Stimulated activated CD4-positive, alpha-beta T cell treated with anti-CD3 and anti-CD28 coated beads, Interleukin-1b, Interleukin-23, amount 100 ng/mL, for 24 hours (primary cell): ENCODE measurements at places on chromosomes 12 and 14.

DNA sequence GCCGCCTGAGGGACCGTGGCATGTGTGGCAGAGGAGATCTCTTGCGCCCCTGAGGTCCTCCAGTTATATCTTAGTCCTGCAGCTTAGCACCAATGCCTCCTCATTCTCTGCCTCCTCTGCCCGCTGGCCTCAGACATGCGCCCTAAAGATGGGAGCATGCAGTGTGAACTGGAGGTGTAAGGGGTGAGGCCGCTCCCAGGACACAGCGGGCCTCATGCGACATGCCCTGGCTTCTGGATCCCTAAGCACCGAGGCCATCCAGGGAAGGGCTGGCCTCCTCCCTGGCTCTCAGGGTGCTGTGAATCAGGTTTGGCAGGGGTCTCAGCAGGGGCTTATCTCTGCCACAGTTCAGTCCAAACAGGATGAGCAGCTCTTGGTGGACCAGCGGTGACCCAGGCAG is 86.9 kb downstream of the CACNA1C start:
- DNase-seq, result no peak

DNA sequence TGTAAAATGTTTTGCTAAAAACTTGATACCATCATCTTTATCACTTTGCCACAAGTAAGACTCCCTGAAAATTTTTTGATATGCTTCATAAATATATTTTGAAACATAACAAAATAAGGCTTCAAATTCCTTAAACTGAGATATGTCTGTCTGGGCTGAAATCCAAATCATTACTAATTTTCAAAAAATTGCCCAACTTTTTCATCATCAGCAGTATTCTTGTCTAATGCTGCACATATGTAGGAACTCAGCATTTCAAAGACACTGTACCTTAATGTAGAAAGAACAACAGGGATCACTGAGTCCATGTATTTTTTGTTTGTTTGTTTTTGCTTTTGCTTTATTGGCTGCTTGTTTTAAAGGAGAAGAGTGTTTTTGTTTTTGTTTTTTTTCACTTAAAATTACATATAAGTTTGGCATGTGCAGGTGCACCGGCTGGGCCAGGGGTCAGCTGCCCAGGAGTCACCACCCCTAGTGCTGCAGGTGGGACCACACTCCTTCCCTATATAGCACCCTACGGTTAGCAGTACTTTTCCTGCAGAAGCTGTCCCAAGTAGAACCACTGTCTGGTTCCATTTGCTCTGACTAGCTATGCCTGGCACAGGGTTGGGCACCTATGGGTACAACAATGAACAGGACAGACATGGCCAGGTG is 231.2 kb downstream of the PIK3C2G start:
- DNase-seq, result no peak

DNA sequence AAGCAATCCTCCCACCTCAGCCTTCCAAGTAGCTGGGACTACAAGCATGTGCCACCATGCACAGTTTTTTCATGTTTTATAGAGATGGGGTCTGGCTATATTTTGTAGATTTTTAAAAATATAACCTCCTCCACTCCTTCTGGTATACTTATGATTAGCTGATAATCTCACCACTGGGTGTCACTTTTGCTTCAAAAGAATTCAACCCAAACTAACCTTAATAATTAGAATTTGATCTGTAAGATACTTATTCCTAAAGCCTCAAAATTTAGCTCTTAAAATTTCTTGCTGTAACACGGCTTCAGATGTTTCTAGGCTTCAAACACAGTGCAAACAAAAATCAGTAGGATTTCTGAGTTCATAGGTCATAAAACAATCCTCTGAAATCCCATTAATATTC is 130.3 kb downstream of the CEP83 start:
- no peak for DNase-seq

- DNase-seq, result no peak
Observed at GRCh38 chr14:90228478-90228877, 27.9 kb upstream of the PSMC1 start.

- DNase-seq, result no peak
Observed at GRCh38 chr14:77040741-77041653, 12.5 kb upstream of the IRF2BPL start.

GRCh38 chr14:73713206-73713802 is 880 bp downstream of the PNMA1 start:
- no peak for DNase-seq

DNA sequence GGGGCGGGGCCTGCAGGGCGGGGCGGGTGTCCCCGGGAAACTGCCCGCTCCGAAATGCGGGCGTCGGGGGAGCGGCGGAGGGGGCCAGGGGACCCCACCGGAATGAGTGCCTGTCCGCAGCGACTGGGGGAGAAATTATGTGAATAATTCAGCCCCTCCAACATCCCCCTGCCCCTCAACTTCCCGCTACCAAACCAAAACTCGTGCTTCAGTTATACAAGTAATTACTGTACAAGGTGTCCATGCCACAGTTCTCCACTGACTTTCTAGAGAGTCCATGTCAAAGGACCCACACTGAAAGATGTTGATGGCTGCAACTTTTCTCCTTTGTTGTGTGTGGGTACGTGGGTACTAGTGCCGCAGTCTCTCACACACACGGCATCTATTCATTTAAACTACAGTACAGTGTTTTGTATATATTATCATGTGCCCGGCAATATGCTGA is 414 bp upstream of the CDK17 start:
- DNase-seq, result no peak

GRCh38 chr14:79483477-79484388 is 727.6 kb downstream of the DIO2 start:
- DNase-seq, result no peak

- DNase-seq, result no peak
Observed at GRCh38 chr14:96660667-96661066, 136.5 kb upstream of the VRK1 start.

GRCh38 chr14:61475316-61475715 is 153.9 kb downstream of the PRKCH start:
- DNase-seq, result no peak

DNA sequence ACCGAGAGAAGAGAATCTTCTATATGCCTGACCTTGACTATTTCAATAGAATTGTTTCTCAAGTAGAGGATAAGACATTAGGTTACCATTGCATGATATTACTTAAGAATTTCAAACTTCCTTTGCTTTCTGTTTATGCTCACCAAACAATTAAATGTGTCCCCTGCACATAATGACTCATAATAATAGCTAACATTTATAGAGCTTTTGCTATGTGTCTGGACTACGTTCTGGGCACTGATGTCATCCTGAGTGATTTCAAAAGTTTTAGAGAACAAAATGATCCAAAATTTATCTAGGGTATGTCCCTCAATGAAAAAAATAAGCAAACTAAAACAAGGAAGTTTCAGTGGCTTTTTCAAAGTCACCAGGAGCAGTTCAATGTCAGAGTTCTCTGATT is 38.8 kb downstream of the SLC15A5 start:
- DNase-seq, result no peak

- no peak for DNase-seq
Observed at GRCh38 chr12:26691234-26691970, 141.6 kb downstream of the ITPR2 start.

DNA sequence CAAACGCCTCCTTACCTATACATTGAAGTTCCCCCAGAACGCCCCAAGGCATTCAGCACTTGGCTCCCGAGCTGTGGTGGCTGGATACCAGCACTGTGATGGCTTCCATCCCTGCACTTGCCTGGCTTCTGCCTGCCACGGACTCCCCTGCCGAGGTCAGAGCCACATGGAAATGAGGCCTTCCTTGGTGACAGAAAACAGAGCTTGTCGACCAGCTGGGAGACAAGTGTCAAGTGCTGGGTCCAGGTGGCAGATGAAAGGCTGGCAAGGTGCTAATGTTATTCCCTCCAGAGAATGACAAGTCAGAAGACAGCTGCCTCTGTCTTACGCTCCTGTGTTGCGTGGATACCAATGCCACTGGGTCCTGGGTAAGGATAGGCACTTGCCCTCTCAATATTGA is 26.2 kb upstream of the GNG2 start:
- DNase-seq, result no peak

- no peak for DNase-seq
Observed at GRCh38 chr12:70178038-70178437, 65.2 kb upstream of the CNOT2 start.

GRCh38 chr12:108745641-108746040 is 14.3 kb upstream of the CORO1C start:
- DNase-seq, result no peak

- DNase-seq, result no peak
Observed at GRCh38 chr14:76810953-76811400, 1.7 kb downstream of the ANGEL1 start.

DNA sequence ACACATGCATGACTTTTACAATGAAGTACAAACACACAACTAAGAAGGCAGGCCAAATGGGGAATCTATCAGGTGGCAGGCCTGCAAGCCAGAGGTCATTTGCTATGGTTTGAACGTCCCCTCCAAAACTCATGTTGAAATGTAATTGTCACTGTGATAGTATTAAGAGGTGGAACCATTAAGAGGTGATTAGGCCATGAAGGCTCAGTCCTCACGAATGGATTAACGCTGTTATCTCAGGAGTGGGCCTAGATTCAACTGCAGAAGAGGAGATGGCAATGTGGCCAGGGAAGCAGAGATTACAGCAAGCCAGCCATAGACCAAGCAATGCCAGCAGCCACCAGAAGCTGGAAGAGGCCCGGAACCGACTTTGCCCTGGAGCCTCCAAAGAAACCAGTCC is 13.5 kb upstream of the ACTR6 start:
- DNase-seq, result no peak

- no peak for DNase-seq
Observed at GRCh38 chr14:78970677-78971076, 800.5 kb downstream of the NRXN3 start.

GRCh38 chr14:52363961-52364360 is 49.8 kb downstream of the PTGER2 start:
- DNase-seq, result no peak

DNA sequence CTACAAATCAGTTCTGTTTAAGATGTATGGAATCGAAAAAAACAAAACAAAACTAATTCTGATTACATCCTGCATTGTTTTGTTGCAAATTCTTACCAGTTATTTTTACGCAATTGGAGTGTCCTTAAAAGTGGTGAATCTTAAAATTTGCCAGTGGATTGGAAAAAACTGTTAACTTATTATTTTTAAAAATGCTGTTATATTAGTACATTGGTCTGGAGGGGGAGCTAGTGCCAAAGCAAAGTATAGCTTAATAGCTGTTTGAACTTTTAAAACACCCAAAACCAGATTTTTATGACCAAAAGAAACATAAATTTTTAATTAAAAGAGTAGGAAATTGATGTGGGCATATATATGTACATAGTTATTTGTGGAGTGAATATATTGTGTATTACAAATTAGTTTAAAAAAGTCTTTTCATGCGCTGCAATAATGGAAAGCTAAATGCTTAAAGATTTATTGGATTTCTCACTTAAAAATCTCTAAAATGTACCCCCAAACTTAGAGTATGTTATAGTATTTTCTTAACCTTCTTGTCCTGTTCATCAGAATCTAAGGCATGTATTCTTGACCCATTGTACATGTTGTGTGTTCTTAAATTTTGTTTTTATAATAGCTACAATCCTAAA is 2.5 kb downstream of the FUT8 start:
- no peak for DNase-seq

DNA sequence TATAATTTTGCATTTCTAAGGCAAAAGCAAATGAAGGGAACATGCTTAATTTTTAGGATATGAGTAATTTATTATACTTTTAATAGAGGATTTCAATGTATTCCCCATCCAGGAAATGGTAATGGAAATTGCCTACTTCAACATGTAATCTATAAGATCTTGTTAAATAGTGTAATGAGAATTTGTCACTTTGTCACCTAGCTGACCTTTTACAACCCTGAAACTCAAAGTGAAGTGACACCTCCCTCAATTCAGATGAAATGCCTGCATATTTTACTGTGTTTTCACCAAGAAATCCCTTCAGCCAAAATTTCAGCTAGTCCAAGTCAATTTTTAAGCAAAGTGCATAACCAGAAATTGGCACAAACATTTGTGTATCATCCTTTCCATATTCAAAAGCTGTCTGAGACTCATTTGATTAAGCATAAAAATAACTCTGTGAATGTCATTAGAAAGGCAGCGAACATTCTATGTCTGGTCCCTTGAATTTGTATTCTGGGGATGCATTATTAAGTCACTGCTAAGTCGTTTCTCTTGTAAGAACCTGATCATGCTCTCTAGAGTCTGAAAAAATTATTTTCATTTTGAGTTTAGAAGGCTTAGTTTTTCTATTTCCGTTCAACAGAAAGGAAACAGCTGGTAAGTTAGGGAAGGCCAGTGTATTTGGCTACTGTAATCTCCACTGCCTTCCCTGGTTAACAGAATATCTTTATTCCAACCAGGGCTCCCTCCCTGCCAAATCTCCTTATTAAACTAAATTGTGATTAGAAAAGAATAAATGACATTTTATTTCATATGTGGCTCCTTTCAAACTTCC is 100.8 kb downstream of the IGF1 start:
- DNase-seq, result no peak

DNA sequence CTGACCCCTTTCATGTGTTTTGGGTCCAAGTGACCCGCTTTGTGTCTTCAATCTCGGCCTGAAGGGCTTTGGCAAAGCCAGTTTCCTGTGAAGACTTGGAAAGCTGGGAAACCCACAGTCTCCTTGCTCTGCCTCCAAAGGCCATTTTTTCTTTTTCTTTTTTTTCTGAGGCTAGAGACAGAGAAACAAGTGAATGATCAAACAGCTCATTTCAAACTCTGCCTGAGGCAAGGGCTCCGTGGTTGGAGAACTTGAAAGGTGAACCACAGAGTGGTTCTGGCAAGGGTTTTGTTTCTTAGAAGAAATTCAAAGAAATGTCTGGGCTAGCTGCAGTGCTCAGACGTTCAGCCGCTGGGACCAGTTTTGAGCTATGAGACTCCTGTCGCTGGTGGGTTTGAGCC is 62.7 kb downstream of the ERH start:
- no peak for DNase-seq

DNA sequence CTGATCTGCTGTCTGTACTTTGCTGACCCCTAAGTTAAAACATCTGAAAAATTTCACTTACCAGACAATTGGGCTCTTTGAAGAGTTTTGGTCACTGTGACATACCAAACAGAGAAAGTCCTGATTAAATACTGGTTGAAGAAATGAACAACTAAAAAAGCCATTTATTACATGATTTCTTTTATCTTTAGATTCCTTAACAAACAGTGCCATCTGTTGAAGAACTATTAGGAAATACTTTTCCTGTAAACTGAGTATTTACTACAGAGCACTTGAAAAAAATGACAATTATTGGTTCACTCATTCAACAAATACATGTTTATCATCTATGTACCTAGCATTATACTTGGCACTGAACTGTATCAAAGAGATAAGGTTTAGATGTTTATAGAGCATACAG is 6.5 kb upstream of the WASHC4 start:
- no peak for DNase-seq

DNA sequence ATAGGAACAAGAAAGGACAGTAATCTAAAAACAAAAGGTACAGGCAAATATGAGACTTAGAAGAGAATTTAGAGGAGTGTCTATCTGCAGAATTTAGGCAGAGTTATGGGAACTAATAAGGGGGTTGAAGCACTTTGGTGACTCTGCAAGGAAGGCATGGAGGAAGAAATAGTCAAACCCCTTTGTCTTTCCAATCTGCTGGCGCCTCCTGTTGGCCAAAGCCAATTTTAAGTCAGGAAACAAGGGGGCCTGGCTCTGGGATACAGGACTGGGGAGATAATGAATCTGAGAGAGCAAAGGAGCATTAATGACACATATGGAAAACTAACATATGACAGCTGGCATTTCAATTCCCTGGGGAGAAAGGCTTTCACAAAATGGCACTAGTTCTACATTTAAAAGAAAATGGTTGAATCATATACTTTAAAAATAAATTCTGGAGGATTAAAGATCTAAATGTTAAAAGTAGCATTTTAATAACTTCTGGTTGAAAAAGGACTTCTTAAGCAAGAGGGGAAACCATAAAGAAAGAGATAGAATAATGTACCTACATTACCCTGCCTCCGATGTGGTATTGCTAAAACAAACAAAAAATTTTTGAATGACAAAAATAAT is 48.5 kb upstream of the CSRP2 start:
- no peak for DNase-seq
